ENCODE measurements at places on chromosomes 2 and 18.

DNA sequence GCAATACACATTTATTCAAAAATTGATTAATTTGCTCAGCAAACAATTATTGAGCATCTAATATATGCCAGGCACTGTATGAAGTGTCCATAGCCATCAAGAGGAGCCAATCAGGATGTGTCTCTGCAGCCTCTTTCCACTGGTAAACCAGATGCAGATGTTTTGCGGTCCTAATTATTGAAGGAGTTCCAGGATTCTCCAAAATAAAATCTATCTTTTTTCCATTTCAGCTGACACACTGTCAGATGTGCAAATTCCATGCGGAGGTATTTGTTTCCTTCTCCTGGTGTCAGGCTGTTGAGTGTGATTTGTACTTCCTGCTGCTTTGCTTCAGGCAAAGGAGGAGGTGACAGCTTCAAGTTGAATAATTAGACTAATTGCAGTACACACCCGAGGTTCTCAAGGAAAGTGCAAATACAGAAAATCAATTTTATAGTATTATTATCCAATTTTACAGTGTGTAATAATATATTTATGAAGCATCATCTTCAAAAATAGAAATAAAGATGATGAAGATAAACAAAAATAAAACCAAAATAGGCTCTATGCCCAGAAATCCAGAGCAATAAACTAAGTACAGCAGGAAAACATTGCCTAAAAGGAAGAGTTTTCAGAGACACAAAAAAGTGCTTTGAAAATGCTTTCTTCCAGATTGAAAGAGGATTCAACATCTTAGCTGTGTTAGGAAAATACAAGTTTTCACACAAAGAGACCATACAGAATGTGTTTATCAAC, 1352.9 kb upstream of the CHAC2 start:
- DNase-seq: no peak

GRCh38 chr2:39728941-39729351, 50.1 kb downstream of the THUMPD2 start:
- peak; percentile 60 for DNase-seq

DNA sequence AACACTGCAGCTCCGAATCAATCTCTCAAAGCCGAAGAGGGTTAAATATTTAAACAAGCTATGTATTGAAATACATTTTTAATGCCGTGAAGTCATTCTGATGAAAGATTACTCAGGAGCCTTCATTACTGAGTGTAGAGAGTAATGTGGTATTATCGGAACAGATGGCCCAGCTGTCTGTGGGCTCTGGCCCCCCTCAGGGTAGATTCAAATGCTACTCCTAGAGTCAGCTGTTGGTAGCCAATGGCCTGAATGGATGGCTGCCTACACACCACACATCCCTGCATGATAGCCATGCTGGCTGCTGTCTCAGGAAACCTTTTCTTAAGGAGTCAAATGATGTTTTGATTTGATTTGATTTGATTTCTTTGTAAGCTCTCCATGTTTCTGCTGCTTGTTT, 732.3 kb upstream of the CELF4 start:
- no peak for DNase-seq

DNA sequence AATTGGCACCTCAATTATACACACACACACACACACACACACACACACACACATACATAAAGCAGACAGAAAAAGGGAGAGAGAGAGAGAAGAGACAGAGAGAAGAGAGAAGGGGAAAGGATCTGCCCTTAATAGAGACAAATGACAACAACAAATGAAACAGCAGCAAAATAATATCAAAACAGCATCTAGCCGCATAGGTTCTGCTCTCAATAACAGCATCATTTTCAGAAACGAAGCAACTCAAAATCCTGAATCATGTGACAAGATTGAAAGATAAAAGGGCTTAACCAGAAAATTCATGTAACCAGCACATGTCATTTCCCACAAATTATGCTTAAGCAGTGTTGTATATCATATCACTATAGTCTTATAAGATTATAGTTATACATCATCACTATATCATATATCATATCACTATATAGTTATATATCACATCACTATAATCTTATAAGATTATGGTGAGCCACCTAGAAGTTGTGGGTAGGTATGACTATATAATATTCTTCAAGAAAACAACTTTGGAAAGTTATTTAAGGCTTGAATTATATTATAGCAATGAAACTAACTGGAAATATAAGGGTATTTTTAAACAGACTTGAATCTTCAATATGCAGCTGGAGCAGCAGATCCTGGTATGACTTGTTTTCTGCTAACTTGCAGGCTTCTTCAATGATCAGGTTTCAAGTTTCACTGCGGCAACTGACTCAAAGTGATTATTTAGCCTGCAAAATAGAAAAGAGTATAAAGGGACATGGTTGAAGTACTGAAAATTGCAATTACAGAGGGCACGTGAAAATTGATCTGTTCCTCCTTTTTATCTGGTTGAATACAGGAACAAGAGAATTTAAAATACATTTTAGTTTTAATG, 16.1 kb upstream of the VPS54 start:
- DNase-seq: peak; percentile 50

DNA sequence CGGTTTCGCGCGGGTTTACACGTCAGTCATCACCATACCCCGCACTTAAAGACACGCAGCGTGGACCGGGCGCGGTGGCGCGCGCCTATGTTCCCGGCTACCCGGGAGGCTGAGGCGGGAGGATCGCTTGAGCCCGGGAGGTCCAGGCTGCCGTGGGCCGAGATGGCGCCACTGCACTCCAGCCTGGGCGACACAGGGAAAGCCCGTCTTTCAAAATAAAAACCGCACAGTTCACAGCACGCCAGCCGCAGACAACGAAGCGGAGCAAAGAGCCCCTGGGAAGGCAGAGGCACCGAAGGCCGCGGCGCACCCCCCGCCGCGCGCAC, 328 bp downstream of the DTYMK start:
- DNase-seq: no peak

DNA sequence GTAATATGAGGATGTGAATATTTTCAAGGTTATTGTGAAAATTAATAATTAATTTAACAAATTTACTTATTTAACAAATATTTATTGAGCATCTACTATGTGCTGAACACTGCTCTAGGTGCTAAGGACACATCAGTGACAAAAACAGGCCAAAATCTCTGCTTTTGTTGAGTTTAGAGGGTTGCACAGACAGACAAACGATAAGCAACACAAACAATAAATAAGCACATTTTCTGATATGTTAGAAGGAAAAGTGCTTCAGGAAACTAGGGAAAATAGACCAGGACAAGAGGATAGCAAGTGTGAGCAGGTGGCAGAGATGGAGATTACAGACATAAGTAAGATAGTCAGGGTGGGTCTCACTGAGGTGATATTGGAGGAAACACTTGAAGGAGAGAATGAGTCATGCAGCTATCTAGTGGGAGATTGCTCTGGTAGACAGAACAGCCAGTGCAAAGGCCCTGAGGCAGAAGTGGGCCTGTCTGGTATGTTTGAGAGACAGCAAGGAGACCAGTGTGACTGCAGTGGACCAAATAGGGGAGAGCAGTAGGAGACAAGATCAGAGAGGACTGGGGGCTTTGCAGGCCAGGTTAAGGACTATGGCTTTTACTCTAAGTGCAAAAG, 38.3 kb downstream of the SFXN5 start:
- peak; percentile 17 for DNase-seq

- DNase-seq: no peak
These were observed 495.2 kb upstream of the MEIS1 start for GRCh38 chr2:65939687-65940086.

DNA sequence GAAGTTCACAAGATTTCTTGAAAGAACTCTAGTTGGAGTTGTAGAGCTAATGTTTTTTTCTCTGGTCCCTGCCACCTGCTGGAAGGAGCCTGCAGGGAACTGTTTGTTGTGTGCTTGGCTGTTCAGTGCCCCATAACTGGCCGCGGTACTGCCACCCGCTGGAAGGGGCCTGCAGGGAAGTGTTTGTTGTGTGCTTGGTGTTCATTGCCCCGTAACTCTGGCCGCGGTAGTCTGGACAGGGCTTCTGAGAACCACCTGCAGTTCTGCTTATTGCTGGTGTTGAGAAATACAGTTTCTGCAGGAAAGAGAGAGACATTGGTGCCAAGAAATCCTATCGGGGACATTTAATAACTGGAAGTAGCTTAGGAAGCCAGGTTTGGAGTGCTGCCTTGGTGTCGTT, 58.1 kb downstream of the AGAP1 start:
- DNase-seq: peak; percentile 8

- DNase-seq: no peak
These were observed 9.5 kb downstream of the GPR17 start for GRCh38 chr2:127655209-127656073.

DNA sequence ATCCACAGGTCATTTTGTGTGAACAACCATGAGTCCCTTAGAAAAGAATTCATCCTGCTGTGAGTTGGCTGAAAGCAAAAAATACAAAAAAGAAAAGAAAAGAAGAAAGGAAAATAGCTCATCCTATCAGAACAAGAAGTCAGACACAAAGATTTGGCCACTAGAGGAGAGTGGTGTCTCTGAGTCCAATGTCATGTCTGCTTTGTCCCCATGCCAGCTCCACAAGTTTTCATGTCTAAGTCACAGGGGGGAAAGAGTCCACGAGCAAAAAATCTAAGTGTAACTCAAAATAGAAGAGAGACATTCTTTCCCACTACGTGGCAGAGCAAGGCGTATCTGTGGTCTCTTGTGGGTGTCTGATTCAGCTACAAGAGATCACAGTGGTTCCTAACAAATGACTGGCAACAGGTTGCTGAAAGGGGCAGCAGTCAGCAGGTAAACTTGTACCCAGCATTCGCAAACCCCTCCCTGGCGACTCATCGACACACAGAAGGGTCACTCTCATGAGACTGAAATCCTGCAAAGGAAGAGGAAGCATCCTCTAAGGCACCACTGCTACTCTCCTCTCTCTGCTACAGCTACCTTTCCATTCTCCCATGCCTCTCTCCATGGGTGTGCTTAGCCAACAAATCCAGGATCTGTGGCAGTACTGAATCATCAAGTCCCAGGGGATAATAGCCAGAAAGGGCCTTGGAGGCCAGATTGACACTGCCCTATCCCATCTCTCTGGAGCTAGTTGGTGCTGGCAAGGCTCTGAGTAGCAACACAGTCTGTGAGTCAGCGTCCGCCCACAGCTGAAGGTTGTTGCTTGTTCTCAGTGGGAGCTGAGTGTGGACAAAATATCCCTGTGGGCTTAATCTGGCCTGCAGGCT, 123.0 kb upstream of the SLC39A10 start:
- DNase-seq: peak; percentile 86

GRCh38 chr2:66445076-66445924, 10.4 kb downstream of the MEIS1 start:
- DNase-seq: no peak

GRCh38 chr2:196604196-196604595, 35.3 kb upstream of the CCDC150 start:
- no peak for DNase-seq

- no peak for DNase-seq
These were observed 98.2 kb upstream of the ASAP2 start for GRCh38 chr2:9108210-9108967.

- no peak for DNase-seq
These were observed 53.0 kb downstream of the POLR1A start for GRCh38 chr2:86052676-86053075.

DNA sequence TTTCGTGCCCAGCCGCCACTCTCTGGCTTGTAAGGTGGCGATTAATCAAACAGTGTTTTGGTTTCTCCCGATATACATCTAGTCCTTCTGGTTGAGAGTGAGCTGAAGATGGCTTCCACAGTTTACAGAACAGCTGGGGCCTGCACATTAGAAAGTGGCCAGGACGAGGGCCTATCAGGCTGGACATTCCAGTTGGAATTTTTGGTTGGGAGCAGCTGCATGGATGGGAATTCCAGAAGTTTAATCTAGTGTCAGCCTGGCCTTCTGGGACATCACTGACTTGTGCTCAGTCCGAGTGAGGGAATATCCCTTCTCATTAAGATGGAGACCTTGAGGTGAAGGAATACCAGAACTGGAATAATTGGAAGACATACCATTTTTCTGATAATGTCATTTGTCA, 118.1 kb upstream of the SIX2 start:
- no peak for DNase-seq

- no peak for DNase-seq
These were observed 29.1 kb upstream of the EPC2 start for GRCh38 chr2:148615381-148615841.

GRCh38 chr2:219289537-219290361, 10.6 kb downstream of the DNAJB2 start:
- no peak for DNase-seq

- no peak for DNase-seq
These were observed 327.2 kb upstream of the PKDCC start for GRCh38 chr2:41720331-41721251.

DNA sequence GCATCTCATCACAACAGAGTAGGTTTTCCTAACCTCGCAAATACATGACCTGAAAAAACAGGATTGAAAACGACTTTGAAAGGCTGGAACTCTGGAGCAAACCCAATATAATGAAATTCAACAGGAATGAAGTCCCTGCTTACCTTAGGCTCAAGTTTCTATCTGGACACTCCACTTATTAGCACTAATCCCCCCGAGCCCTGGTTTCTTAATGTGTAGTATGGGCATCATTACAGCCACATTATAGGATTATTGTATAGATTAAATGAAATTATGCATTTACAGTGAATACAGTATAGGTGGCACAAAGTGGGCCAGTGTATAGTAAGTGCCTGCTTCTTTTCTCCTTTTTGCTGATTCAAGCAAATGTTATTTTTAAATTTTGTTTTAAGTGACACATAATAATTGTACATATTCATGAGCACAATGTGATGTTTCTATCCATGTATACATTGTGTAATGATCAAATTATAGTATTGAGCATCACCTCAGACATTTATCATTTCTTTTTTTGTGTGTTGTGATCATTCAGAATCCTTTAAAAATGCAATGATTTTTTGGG, 114.7 kb upstream of the THOC1 start:
- DNase-seq: no peak

DNA sequence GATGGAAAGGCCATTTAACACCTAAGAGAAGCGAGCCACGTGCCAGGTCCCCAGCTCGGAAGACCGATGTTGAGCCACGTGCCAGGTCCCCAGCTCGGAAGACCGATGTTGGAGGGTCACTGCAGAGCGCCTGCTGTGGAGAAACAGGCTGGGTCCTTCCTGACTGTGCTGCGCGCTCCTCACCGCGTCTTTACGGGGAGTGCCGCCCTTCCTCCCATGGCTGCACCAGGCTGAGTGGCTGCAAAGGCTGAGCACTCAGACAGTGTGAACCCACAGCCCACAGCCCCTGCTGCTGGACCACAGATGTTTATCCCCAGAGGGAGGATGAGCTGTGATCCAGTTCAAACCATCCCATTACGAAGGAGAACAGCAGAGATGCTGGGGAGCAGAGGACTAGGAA, 55.7 kb downstream of the RTP5 start:
- DNase-seq: no peak

DNA sequence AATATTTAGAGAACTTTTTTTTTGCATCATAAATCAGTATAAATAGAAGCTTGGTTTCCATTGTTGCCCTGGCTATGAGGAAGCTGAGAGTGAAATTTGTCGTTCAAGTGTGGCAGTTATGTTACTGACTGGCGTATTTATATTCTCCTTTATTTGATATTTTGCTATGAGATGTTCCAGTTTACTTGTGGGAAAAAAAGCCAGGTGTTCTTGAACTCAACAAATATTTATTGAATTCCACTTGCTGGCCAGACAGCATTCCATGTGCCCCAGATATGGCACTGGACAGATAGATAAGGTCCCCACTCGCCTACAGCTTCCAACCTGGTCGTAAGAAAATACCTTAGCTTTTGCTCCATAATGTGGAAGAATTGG, 44.7 kb downstream of the NEDD4L start:
- DNase-seq: no peak

GRCh38 chr2:111143107-111143842, 22.6 kb downstream of the BCL2L11 start:
- DNase-seq: no peak

All from activated CD8-positive, alpha-beta T cell treated with anti-CD3 and anti-CD28 coated beads for 36 hours (primary cell).